Renal cortical epithelial cell (primary cell): ENCODE measurements at places on chromosomes 11 and 22. TPM values are rescaled to one million over a fixed set of nuclear protein-coding genes. Genes with fewer than 3 reads are reported as not detected.

ANO3 gene
- total RNA-seq, result not detected in 2 replicates

DNA sequence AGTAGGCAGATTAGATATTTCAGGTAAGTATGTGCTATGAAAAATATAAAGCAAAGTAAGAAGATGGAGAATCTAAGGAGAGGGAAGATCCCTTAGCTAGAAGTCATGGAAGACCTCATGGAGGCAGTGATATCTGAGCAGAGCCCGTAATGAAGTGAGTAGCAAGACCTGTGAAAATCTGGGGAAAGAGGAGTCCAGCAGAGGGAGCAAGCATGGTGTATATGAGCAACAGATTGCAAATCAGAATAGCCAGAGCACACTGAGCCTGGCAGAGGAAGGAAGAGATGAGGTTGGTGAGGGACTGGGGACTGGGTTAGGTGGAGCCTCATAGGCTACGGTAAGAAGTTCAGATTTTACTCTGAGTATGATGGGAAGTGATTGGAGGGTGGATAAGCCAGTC, 9.4 kb downstream of the LHFPL7 start:
- peak; percentile 44 for DNase-seq

- DNase-seq, result no peak
Measured at GRCh38 chr11:84790849-84791427, 836.2 kb downstream of the DLG2 start.

- peak; percentile 2 for DNase-seq
Measured at GRCh38 chr11:62980133-62980760, 4.5 kb downstream of the SLC22A6 start.

DNA sequence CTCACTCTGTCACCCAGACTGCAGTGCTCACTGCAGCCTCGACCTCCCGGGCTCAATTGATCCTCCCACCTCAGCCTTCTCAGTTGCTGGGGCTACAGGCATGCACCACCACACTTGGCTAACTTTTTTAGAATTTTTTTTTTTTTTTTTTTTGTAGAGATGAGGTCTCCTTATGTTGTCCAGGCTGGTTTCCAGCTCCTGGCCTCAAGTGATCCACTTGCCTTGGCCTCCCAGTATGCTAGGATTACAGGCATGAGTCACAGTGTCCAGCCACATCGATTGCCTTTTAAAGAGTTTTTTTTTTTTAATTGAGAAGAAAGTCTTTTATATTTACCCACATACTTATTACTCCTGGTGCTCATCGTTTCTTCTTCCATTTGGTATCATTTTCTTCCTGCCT, 30.0 kb downstream of the PARVG start:
- no peak for DNase-seq
